ENCODE measurements at places on chromosomes 13 and 19. TPM values are rescaled to one million over a fixed set of nuclear protein-coding genes. Genes with fewer than 3 reads are reported as not detected.

OR10H1 gene
- not detected for total RNA-seq

ERICH4 gene
- total RNA-seq, result not detected

GPC5 gene
- total RNA-seq, result 0.51 TPM

MUC16 gene
- total RNA-seq, result not detected

LRRC4B gene
- not detected for total RNA-seq

ZSCAN22 gene
- total RNA-seq, result 1.7 TPM

CCNE1 gene
- 4.0 TPM for total RNA-seq

YJEFN3 gene
- total RNA-seq, result 0.25 TPM

CCDC169 gene
- total RNA-seq, result 0.63 TPM

MATK gene
- 0.64 TPM for total RNA-seq

PSG7 gene
- total RNA-seq, result under 0.01 TPM

LACC1 gene
- 5.8 TPM for total RNA-seq

SIGLEC11 gene
- not detected for total RNA-seq

ZNF208 gene
- total RNA-seq, result 0.13 TPM

SGCG gene
- total RNA-seq, result not detected

ZNF541 gene
- total RNA-seq, result 0.39 TPM

DLL3 gene
- 0.39 TPM for total RNA-seq

PRR36 gene
- total RNA-seq, result not detected

CRX gene
- total RNA-seq, result not detected

PTPRH gene
- 0.13 TPM for total RNA-seq

SAMD4B gene
- 31.2 TPM for total RNA-seq

IRGC gene
- total RNA-seq, result not detected

SLC17A7 gene
- total RNA-seq, result 0.13 TPM

All from dermis microvascular lymphatic vessel endothelial cell (primary cell).